ENCODE measurements at places on chromosomes 7 and 10.

DNA sequence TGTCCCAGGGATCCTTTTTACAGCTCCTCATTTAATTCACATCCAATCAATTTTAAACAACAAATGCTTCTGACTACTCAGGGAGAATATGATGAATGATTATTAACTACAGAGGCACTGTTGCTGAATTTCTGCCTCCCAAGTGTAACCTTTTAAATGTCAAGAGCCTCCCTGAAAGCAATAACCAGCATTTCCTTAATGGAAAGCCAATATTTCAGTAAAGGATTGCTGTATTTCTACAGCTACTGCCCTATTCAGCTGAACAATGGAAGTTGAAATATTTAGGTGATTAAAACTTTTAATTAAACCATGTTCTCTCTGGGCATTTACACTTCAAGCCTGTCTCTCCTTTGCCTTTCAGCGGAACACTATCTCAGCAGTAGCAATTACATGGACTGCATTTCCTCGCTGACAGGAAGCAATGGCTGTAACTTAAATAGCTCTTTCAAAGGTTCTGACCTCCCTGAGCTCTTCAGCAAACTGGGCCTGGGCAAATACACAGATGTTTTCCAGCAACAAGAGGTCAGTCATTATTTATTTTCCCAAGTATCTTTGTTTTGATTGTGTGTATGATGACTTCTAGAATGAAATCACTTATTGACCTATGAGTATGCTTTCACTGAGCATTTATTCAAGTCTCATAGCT is 304.7 kb downstream of the BICC1 start:
- no peak for DNase-seq

DNA sequence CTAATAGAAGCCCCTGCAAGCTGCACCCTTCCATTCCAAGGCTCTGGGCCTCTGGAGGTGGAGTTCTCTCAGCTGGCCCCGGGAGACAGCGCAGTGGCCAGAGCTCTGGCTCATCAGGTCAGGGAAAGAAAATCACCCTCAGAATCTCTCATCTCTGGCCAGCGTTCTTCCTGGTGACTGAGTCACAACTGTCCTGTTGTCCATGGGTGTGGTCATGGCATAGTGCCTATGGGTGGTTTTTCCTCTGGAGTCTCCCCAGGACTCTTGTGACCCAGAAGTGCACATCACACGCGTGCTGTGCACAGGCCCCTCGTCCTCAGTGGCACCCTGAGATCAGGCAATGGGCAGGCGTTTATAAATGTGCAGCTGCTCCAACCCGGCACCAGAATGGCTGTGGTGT is 27.4 kb upstream of the FXYD4 start:
- no peak for DNase-seq

DNA sequence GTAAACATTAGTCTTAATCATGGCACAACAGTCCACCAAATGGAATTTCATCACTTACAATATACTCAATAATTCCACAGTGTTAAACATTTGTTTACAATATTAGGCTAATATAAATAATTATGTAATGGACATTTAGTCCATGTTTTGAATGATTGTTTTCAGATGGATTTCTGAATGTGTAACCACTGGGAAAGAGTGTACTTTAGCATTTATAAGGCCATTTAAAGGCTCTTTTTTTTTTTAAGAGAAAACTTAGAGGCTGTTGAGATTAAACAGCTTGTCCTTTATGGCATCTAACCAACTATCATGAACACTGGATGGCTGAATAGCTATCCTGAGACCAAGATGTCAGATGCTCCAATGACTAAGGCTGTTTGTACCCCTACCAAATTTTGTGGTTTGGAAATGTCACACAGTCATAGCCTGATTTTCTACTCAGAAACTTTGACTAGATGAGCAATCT is 248.3 kb upstream of the GLI3 start:
- no peak for DNase-seq

GRCh38 chr7:47283497-47284131 is 298.3 kb downstream of the TNS3 start:
- no peak for DNase-seq

GRCh38 chr10:64363687-64364086 is 842.5 kb downstream of the REEP3 start:
- no peak for DNase-seq

GRCh38 chr7:24910551-24911212 is 69.3 kb downstream of the OSBPL3 start:
- DNase-seq, result no peak

DNA sequence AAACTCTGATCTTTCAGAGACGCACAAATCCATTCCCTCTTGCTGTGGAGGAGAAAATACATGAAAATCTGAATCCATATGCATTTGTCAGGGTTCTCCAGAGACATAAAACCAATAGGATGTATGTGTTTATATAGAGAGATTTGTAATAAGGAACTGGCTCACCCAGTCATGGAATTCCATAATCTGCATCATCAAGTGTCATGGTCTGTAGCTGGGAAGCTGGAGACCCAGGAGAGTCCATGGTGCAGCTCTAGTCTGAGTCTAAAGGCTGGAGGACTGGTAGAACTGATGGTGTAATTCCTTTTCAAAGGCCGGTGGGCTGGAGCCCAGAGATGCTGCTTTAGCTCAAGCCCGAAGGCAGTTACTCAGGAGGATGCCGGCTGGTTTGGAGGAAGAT is 134.0 kb downstream of the TCF7L2 start:
- no peak for DNase-seq

DNA sequence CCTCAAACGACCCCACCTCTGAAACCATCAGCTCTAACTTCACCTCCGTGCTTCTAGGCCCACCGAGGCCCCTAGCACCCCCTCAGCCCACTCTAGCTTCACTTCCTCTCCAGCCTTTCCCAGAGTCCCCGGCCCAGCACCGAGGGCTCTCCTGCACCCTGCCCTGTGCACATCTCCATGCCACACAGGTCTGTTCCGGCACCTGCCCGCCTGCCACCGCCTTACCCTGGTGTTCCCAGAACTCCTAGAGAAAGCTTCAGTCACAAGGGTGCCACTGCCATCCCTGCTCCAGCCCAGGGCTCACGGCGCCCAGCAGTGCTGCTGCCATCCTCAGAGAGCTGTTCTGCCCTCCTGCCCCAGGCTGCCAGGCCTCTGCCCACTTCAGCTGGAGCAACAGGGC is 61.3 kb upstream of the INSIG1 start:
- no peak for DNase-seq

DNA sequence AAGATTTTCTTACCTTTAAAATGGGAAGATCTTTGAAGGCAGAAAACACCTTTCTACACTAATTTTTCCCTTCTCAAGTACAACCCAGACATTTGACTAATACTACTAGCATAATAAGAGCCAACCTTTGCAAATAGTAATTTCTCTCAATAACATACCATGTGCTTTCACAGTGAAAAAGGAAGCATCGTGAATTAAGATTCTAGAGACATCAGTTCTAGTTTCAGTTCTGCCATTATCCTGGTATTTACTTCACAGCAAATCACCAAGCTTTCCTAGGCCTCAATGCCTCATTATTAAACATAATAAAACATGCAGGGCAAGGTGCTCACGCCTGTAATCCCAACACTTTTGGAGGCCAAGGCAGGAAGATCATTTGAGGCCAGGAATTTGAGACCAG is 24.9 kb downstream of the GSAP start:
- DNase-seq, result no peak

- DNase-seq, result no peak
These were observed 10.5 kb downstream of the R3HCC1L start for GRCh38 chr10:98144985-98145384.

GRCh38 chr10:18486438-18486837 is 164.9 kb downstream of the NSUN6 start:
- peak; percentile 29 for DNase-seq

DNA sequence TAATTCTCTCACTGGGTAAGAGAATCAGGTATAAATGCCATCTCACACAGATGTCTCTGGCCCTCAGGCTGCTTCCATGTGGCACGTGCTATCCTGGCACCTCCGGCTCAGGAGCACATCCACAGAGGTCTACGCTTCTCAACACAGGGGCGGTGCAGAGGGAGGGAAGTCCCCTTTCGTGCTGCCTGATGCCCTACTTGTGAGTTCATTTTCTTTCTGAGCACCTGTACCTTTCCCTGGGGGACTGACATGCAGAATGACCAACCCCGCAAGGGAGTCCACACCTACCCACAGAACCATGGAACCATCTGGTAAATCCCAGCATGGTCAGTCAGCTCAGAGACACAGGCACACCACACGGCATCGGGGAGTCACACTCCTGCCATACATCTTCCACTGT is 99.0 kb upstream of the SAMD8 start:
- DNase-seq, result no peak

DNA sequence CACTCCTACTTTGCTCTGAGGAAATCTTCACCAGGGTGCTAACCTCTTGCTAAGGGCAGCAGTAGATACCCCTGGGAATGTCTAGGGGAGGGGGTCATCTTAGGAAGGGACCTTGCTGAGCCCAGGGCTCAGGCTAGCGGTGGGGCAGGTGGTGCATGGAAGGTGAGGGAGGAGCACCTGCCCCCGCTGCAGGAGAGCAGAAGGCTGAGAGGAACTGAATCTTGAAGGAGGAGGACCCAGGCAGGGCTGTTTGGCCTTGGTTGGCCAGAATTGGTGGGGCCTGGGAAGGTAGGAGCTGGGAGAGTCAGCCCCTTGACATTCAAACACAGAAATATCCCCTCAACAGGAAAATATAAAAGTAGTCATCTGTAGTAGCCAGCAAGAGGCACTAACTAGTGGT is 7.0 kb downstream of the CALHM3 start:
- no peak for DNase-seq

- no peak for DNase-seq
These were observed 43.4 kb downstream of the TARP start for GRCh38 chr7:38229884-38230642.

GRCh38 chr7:100802951-100803350 is 24.4 kb downstream of the EPHB4 start:
- DNase-seq, result no peak

- no peak for DNase-seq
These were observed at the start of gene TAC1 for GRCh38 chr7:97731736-97732564. TSS of gene TAC1 (plus strand) at chr7:97732086. CDS start at chr7:97732613, 527 bp downstream.

DNA sequence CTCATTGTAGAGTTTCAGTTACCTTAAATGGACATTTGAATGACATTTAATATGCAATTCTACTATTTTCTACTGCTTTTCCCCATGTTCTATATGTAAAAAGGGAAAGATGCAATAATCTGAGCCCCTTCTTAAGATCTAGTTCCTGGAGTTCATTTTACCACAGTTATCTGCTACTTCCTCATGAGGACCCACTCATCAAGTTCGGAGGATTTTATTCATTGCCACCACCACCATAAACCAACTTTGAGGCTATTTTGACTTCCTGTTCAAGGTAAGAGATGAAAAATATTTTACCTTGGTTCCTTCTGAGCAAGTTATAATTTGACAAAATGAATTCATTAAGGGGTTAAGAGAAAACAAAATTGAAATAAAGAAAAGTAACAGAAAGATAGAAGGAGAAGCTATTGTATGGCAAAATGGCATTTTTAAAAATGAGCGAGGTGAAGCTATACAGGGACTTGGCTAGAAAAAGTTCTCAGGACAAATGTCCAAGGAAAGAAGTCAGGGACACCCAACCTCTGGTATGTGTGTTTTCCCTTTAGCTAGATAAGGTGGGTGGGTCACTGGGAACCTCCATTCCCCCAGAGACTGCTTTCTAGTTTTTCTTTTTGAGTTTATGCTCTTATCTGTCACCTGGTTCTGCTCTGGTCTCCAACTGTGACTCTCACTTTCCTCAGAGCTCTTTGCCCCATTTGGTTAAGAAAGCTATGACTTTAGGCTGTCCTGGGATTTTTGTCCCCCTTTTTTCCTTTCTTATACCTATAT is 14.9 kb upstream of the FAM3C start:
- no peak for DNase-seq

GRCh38 chr10:11557967-11558366 is 53.5 kb downstream of the USP6NL start:
- DNase-seq, result no peak

DNA sequence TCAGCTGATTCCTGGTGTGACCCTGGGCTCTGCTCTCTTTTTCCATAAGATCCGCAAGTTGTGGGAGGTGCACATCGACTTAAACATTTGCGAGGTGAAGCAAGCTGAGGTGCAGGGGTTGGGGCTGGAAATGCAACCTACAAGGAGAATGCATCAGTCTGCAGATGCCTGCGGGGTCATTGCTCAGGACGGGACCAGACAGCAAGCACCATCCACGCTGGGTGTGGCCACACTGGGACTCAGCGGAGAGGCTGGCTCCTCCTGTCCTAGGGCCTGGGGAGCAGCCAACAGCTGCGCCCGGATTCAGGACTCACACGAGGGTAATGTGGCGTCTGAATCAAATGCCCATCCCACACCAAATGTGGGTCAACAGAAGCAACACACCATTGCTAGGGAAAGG is 33.8 kb downstream of the STK32C start:
- no peak for DNase-seq

GRCh38 chr7:104035351-104035750 is 45.9 kb upstream of the RELN start:
- no peak for DNase-seq

GRCh38 chr10:63554657-63555056 is 33.5 kb downstream of the REEP3 start:
- DNase-seq, result no peak

DNA sequence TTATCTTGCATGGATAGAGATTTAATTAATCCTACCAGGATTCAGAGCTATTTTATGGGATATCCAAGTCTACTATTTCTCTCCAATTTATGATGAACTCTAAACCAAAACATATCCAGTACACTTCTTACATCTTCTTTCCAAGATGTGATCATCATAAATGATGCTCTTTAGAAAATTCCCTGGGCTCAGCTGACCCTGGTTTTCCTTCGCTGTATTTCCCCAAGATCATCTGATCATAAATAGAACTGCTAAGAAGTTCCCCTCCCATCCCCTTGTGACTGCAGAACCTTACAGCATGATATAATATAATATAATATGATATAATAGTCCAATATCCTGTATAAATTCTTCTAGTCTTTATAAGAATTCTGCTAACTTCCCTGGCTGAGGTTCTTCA is 114.6 kb upstream of the LYZL2 start:
- no peak for DNase-seq

DNA sequence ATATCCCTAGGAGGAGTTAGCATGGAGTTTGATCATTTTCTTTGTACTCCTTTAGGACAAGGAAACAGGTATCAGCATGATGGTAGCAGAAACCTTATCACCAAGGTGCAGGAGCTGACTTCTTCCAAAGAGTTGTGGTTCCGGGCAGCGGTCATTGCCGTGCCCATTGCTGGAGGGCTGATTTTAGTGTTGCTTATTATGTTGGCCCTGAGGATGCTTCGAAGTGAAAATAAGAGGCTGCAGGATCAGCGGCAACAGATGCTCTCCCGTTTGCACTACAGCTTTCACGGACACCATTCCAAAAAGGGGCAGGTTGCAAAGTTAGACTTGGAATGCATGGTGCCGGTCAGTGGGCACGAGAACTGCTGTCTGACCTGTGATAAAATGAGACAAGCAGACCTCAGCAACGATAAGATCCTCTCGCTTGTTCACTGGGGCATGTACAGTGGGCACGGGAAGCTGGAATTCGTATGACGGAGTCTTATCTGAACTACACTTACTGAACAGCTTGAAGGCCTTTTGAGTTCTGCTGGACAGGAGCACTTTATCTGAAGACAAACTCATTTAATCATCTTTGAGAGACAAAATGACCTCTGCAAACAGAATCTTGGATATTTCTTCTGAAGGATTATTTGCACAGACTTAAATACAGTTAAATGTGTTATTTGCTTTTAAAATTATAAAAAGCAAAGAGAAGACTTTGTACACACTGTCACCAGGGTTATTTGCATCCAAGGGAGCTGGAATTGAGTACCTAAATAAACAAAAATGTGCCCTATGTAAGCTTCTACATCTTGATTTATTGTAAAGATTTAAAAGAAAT is 4.8 kb downstream of the BAMBI start:
- no peak for DNase-seq

All from NCI-H446 (cell line).